Renal pelvis (tissue), 12 donors: ENCODE measurements at places on chromosomes 12 and 14. TPM values are rescaled to one million over a fixed set of nuclear protein-coding genes. Genes with fewer than 3 reads are reported as not detected.

- DNase-seq, result no peak
These were observed 233.3 kb downstream of the NEDD1 start for GRCh38 chr12:97140355-97140754.

GRCh38 chr14:74983343-74983742 lies 19.4 kb upstream of the EIF2B2 start:
- DNase-seq, result no peak

GRCh38 chr12:122458105-122459035 lies 35.9 kb upstream of the CLIP1 start:
- DNase-seq, result no peak

GRCh38 chr12:109822951-109823411 lies 10.2 kb downstream of the TRPV4 start:
- no peak for DNase-seq

- DNase-seq, result no peak
These were observed 8.4 kb upstream of the HHIPL1 start for GRCh38 chr14:99636487-99636886.

DNA sequence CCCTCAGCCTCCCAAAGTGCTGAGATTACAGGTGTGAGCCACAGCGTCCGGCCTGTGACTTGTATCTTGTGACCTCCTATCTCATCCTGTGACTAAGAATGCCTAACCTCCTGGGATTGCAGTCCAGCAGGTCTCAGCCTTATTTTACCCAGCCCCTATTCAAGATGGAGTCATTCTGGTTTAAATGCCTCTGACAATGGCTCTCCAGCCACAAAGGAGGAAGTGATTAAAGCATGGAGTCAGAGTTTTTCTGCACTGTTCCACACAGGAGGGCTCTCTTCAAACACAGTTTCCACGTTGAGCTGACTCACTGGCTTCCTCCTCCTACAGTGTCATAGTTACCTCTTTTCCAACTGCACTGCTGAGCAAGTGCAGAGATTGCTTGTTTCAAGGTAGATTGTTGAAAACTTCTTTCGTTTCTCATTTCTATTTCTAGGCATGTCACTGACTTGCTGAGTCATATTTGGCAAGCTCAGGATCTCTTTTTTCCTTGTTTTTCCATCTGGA lies 383.8 kb downstream of the PCNX1 start:
- DNase-seq, result no peak

DNA sequence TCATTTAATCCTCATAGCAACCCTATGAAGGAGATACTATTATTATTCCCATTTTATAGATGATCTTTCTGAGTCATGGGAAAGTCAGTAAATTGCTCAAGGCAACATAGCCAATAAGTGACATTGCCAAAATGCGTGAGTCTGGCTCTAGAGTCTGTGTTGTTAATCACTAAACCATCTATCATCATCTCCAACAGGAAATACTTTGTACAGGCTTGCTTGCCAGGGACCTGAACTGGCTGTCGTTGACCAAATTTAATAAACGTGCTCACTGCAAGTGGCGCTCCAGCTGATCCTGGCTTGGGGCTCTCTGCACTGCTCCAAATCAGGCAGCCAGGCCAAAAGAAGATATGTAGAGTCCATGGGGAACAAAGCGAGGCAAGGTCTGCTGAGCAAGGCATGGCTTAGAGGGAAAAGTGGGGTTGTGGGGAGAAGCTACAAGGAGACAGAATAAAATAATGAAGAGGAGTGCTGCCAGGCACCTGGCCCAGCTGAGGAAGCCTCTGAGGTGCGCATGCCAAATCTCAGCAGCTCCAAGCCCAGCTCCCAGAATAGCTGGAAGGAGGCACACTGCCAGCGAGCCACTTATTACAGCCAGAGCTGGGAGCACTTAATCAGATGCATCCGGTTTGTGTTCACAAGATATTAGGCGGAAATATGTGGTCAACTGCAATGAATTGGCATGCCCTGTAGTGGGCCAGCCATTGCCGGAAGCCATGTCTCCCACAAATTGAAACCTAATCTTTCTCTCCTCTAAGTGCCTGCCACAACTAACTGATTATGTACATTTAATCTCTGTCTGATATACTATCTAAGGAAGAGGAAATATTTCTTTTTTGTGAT lies 43.3 kb upstream of the PTPRO start:
- DNase-seq, result no peak

- DNase-seq, result no peak
These were observed 11.9 kb downstream of the SPPL3 start for GRCh38 chr12:120892265-120892664.

DNA sequence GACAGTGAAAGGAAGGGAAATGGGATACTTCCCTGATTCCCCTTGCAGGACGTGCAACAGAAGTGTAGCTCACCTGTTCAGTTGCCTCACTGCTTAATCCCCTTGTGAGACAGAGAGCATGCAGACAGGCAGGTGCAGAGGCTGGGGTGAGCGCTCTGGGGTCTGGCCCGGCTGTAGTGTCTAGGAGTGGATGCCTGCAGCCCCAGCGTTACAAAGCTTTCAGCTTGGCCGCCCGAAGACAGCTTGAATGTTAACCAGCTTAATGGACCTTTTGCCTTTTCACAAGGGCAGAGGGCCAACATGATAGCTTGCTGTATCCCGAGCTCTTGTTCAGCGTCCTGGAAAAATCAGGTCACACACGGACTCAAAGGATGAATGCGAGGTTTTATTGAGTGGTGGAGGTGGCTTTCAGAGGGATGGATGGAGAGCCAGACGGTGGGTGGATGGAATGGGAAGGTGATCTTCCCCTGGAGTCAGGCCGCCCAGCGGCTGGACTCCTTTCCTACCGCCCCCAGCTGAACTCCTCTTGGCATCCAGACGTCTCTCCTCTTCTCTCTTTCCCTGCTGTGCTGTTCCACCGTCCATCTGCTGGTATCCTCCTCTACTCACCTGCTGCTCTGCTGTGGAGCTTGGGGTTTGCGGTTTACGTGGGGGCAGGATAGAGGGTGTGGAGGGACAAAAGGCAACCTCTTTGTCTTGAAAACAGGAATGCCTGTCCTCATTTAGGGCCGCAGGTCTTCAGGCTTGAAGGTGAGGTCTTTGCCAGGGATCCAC lies 86.2 kb upstream of the RESF1 start:
- DNase-seq, result no peak

GRCh38 chr12:66456612-66457011 lies 154.3 kb downstream of the HELB start:
- peak; percentile 35 for DNase-seq

DNA sequence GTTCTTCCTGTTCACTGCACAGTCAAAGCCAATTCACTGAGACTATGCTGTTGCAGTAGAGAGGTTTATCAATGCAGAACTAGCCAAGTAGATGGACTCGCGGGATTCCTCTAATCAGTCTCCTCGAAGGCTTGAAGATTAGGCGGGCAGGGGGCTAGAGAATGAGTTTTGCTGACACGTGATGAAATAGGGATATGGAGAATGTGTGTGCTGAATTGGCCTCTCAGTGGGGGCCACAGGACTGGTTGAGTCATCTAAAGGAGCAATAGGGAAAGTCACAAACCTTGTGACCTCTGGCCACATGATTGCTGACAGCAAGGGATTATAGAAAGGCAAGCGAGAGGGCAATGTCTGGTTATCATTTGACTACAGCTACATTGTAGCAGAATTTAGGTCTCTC lies 12.7 kb downstream of the MIPOL1 start:
- DNase-seq, result no peak

GRCh38 chr12:56193025-56193578 lies 3.8 kb upstream of the SMARCC2 start:
- DNase-seq, result peak; percentile 81

- no peak for DNase-seq
These were observed 7.4 kb upstream of the BEGAIN start for GRCh38 chr14:100594625-100594951.

DNA sequence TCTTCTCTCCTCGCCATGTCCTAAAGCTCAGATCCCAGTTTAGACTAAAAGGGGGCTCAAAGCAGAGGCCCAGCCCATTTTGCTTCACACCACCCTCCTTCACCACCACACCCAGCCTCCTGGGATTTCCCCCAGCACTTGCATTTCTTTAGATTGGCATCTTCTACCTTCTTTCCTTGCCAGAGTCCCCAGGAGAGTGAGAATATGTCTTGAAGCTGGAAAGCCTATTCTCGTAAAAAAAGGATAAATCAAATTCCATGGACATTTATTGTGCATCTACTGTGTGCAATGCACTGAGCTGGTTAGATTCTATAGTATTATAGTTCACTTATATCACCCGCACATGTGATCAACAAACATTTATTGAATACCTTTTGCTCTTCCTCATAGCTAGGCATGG lies 10.2 kb downstream of the FBXW8 start:
- no peak for DNase-seq

GRCh38 chr14:65352964-65353530 lies 59.5 kb upstream of the FUT8 start:
- no peak for DNase-seq

- DNase-seq, result no peak
These were observed 369.6 kb downstream of the DUSP6 start for GRCh38 chr12:88982694-88983093.

DNA sequence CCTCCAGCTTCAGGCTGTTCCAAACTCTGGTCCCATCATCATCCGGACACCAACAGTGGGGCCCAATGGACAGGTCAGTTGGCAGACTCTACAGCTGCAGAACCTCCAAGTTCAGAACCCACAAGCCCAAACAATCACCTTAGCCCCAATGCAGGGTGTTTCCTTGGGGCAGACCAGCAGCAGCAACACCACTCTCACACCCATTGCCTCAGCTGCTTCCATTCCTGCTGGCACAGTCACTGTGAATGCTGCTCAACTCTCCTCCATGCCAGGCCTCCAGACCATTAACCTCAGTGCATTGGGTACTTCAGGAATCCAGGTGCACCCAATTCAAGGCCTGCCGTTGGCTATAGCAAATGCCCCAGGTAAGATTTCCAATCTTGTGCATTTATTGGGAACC lies 3.3 kb downstream of the SP1 start:
- no peak for DNase-seq

DNA sequence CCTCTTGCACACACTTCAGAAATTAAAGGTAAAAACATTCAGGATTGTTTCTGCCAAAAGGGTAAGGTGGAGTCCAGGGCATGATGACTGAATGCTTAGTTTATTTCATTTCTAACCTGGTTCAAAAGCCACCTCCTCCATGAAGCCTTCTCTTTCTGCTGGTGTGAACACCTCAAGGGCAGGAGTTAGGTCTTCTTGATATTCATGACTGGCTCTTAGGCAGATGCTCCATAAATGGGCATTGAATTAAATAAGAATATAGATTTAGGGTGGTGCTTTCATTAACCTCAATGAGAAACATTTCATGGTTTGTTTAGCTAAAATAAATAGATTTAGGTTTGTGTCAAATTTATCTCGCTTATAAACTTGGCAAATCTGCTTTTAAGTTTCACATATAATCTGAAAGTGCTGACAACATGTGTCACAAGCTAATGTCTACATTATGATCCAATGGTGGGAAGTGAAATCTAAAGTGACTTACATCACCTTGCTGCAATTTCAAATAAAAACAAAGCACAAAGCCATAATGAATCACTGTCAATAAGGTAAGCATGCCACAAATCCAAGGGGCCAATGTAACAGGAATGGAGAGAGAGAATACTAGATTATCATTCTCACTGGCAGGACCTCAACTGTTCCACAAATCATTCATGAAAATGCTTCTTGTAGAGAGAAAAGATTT lies 72.7 kb upstream of the GRIP1 start:
- DNase-seq, result no peak

GRCh38 chr12:107670999-107671643 lies 14.5 kb upstream of the PWP1 start:
- no peak for DNase-seq

GRCh38 chr12:92942905-92943304 lies 13.8 kb upstream of the EEA1 start:
- peak; percentile 21 for DNase-seq

- no peak for DNase-seq
These were observed 43.8 kb downstream of the RIMBP2 start for GRCh38 chr12:130672089-130672820.

The ZNF705A gene
- not detected for polyA plus RNA-seq

The KRT71 gene
- not detected for polyA plus RNA-seq

The TSPAN8 gene
- polyA plus RNA-seq, result 33.5 TPM

The CNTN1 gene
- 31.4 TPM for polyA plus RNA-seq

The IL31 gene
- polyA plus RNA-seq, result not detected

The SYNDIG1L gene
- polyA plus RNA-seq, result 0.30 TPM

The PRIMA1 gene
- polyA plus RNA-seq, result 1.4 TPM

The WSCD2 gene
- 9.1 TPM for polyA plus RNA-seq

The PARP11 gene
- polyA plus RNA-seq, result 15.8 TPM

The LUM gene
- polyA plus RNA-seq, result 43.2 TPM

The MYF5 gene
- not detected for polyA plus RNA-seq

The TEAD4 gene
- polyA plus RNA-seq, result 22.3 TPM

The CD163L1 gene
- polyA plus RNA-seq, result 2.3 TPM

The GPR68 gene
- 2.2 TPM for polyA plus RNA-seq

The CFAP251 gene
- 7.8 TPM for polyA plus RNA-seq

The GPR84 gene
- polyA plus RNA-seq, result 0.16 TPM

The KRT82 gene
- not detected for polyA plus RNA-seq

The TMEM63C gene
- polyA plus RNA-seq, result 2.4 TPM
